NCI-H526 (cell line): ENCODE measurements at places on chromosomes 1 and 21.
A peak's percentile ranks its signal among the peaks of the same experiment; 100 is the strongest.

- DNase-seq = no peak
These were observed 37.6 kb upstream of the BTG3 start for GRCh38 chr21:17650292-17650691.

GRCh38 chr1:176820391-176821031, 344.0 kb downstream of the ASTN1 start:
- no peak for DNase-seq

DNA sequence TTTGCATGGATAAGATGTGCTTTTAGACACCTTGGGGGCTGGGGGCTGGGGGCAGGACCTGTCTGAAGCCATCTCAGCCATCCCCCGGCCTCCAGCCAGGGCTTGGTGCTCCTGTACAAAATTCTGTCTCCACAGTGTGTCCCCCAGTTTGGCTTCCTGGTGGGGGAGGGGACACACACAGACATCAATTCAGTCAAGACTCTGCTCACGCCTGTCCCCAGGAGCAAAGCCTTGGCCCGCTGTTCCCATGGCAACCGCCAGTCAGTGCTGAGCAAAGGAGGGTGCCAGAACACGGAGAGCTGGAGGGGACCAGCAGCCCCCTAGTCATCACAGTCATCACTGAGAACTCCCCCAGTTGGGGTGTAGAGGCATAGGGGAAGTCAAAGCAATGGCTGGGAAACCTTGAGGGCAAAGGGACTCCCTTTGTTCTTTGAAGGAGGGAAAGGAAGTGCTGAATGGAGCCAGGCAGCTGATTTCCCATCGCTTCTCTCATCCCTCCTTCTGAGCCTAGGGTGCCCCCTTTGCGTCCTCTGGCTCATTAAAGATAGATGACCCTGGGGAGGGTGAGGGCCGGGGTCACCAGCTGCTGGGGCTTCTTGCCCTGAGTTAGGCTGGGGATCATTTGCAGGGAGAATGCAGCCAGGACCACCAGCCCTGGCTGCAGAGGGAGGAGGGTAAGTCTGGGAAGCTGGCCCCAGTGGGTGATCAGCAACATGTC, 134.9 kb upstream of the IPO9 start:
- no peak for DNase-seq

GRCh38 chr1:76140227-76140626, 65.7 kb downstream of the ST6GALNAC3 start:
- peak; percentile 29 for DNase-seq

DNA sequence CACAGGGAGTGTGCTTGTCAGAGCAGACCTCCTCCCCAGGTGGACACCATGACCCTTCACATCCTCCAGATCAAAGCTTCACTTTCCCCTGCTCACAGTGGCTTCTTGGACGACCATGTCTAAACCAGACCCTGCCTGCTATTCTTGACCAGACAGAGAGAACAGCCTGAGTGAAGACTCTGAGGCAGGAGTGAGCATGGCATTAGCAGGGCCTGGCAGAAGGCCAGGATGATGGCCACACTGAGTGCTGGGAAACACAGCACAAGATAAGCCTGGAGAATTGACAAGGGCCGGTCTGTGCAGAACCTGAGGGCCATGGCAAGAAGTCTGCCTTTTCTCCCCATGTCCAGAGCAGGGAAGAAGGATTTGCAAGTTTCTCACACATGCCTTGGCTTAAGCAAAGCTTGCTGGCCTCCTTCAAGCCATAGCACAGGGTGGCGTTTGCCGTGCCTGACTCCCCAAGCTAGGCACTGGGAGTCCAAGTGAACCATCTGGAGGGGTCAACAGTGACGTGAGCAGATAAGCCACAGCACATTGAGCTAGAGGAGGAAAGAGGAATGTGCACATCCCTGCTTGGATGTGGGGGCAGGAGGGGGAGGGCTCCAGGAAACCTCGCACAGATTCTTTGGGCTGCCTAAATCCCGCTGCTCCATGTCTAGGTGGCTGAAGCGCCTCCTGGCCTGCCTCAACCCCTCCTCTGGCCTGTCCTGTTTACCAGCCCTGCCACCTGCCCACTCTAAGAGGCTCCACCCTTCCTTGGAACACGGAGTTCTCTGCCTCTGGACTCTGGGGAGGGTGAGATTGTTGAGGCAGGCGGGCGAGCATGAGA, 87.1 kb downstream of the CD58 start:
- DNase-seq = no peak

DNA sequence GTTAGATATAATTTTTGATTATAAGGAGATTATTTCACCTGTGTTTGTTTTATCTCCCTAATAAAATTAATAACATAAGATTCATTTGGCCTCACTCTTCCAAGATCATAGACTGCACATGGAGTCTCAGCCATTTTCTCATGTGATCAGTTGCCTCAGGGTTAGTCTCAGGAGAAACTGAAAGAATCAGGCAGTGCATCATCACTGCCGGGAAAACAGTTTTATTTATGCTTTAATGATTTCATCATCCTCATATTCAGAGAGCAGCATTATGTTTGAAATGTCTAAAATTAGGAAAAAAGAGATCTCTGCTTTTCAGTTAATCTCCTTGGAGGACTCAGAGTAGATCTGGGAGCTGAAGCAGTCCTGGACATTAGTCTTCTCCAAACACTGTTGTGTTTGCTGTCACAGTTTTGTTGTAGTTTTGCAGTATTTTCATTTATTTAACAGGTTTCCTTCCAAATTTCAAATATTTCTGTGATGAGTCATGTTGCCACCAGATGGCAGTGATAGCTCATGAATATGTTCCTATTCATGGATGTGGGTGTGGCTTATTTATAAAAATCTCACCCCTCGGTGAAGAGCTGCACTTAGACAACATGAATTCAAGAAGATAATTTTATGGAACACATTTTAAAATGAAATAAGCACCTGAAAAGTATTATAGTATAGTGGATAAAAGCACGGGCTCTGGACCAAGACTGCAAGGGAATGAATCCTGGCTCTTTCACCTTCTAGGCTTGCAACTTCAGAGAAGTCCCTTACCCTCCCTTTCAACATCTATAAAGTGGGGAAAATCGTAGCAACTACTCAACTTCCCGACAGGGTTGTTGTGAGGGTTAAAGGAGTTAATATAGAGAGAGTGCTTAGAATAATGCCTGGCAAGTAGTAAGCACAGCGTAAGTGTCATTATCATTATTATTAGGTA, 31.2 kb downstream of the CHD1L start:
- DNase-seq = peak; percentile 70

GRCh38 chr1:232186931-232187330, 443.0 kb downstream of the SIPA1L2 start:
- no peak for DNase-seq

- DNase-seq = no peak
These were observed 183.3 kb downstream of the ST6GALNAC3 start for GRCh38 chr1:76257823-76258222.

- DNase-seq = no peak
These were observed 31.6 kb upstream of the SLC5A9 start for GRCh38 chr1:48190881-48191280.

GRCh38 chr1:57489358-57490036, 65.6 kb upstream of the DAB1 start:
- no peak for DNase-seq

DNA sequence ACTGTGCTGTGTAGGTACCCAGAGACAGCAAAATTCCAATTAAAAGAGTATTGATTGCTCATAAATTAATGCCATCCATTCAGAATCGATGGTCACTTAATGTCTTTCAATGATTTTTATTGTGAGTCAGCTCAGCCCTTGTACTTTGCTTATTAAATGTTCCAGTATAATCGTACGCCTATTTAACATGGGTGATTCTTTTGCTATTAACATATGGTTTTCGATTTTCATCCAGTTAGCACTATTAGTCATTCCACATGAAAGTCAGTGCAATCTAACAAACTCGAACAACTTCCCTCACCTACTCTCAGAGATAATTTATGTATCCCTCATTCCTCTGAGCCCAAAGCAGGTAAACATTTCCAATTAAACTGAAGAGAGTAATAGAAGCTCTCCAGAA, 109.6 kb upstream of the APP start:
- DNase-seq = no peak

DNA sequence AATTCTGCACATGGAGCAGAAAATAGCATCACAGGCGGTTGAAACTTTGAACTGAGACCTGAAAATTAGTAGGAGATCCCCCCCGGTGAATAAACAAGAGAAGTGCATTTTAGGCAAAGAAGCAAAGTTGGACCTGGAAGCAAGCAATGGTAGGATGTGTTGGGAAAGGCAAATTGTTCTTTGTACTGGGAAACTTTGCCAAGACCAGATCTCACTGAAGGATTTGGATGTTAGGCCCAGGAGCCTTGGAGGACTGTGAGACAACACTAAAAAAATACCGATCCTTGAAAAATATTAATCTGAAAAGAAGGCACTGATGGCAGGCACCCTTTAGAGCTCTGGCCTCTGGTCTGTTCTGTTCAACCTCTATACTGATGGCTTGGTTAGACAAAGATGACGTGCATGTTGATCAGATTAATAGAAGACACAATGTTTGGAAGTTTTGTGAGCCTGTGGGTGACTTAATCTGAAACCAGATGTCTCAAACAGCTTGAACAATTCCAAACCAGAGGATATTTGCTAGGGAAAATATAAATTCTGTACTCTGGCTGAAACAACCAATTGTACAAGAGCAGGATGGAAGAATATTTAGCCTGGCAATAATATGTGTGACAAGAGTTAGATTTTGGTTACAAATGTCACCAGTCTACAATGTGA, 108.4 kb downstream of the ROR1 start:
- no peak for DNase-seq

DNA sequence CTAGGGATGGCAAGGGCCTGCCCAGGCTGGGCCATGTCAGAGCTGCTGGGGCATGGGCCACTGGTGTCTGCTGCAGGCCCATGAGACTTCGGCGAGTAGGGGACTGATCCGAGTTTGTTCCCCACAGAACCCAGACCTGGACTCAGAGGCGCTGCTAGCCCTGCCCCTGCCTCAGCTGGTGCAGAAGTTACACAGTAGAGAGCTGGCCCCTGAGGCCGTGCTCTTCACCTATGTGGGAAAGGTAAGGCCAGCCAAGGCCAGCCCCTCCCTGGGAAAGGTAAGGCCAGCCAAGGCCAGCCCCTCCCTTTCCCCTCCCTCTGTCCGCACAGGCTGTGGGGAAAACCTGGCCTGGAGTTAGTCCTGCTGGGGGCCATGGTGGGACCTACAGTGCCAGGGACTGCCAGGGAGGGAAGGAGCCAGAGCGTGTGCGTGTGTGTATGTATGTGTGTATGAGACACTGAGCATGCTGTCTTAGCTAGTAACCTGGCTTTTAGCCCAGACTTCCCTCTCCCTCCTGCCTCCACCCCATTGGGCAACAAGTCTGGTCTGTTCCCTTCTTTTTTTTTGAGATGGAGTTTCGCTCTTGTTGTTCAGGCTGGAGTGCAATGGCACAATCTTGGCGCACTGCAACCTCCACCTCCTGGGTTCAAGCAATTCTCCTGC, 8.0 kb downstream of the FAAH start:
- peak; percentile 75 for DNase-seq

- DNase-seq = no peak
These were observed 398.8 kb downstream of the TBX15 start for GRCh38 chr1:118589238-118589846.

GRCh38 chr1:201559679-201560162, 20.8 kb downstream of the NAV1 start:
- DNase-seq = peak; percentile 74

GRCh38 chr1:228542981-228543380, 55.8 kb downstream of the RNF187 start:
- DNase-seq = no peak

- DNase-seq = no peak
These were observed 14.7 kb downstream of the RAB42 start for GRCh38 chr1:28606771-28607170.

DNA sequence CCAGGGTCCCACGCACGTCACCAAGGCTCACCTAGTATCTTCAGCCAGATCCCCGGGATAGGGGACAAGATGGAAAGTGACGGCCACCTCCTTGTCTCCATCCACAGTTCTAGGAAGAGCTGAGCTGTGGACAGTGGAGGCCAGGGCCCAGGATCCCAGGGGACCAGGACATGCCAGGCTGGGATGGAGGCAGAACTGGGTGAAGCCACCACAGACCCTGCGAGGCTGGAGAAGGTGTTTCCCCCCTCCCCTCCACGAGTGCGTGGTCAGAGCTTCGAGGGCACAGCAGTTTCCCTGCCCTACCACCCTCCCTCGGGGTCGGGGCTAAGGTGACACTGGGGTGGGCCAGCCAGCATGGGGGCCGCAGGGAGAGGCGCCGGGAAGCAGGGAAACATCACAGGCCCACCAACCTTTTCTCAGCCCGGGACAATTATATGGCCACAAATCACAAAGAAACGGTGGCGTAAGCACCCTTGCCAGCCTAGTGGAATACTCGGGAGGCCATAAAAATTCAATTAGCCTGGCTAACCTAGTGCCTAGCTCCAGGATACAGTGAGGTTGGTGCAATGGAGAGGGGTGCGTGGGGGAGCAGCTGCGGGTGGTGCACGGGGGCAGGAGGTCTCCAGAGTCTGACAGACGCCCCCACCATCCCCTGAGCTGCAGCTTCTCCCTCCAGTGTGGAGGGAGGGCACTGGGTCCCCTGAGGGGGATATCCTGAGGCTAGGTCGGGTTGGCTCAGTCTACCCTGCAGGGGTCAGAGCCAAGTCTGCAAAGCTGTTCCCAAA, 13.4 kb downstream of the DRAXIN start:
- DNase-seq = no peak

DNA sequence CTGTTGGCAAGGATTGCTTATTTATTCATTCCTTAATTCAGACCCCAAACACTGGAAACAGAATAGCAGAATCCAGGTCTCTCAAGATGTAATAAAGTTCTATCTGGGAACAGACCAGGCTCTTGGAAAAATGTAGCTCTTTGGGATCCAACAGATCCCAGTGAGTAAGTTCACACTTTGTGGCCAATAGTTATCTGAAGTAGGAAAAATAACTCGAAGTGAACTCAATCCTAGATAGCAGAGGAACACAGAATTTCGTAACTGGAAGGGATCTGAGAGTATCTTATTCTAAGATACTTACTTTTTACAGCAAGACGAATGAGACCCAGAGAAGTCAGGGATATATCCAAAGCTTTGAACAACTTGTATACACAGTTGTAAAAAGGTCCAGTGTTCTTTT, 150.7 kb upstream of the CD34 start:
- DNase-seq = no peak

DNA sequence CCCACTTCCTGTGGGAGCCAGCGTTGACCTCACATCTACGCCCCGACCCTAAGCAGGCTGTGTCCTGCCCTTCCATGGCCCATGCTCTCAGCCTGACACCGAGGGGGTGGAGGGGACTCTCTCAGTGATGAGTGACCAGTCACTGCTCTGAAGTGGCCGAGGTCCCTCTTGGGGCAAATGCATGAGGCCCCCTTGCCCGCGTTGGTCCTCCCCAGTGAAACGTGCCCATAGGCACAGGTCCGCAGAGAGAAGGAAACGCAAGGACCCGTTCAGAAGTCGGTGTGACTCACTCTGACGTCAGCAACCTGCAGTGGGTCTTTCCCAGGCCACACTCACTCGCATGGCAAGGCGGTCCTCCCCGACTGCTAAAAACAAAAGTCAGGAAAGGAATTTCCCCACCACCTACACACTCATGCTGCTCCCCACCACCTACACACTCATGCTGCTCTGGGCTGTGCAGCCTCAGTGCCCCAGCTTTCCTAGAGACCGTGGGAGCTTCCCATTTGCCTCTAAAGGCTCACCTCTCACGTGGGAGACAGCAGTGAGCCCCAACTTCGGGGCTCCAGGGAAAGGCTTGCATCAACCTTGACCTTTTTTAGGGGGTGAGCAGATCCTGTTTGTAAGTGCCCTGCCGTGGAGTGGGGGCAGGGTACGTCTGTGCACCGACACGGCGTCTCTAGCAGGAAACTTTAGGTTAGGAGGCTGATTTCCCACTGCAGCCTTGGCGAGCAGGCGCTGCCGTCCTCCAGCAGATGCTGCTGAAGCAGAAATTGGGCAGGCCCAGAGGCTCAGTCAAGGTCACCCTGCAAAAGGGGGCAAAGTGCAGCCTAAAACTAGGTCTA, 11.4 kb downstream of the UBASH3A start:
- no peak for DNase-seq
